ENCODE measurements at places on chromosomes 1 and 21. TPM values are rescaled to one million over a fixed set of nuclear protein-coding genes. Genes with fewer than 3 reads are reported as not detected.

Gene TCHHL1
- total RNA-seq = not detected

Gene PLEKHA6
- 17.0 TPM for total RNA-seq

Gene CD34
- total RNA-seq = 0.39 TPM

GRCh38 chr1:205576805-205577761 is 54.7 kb downstream of the ELK4 start:
- no peak overlapping the region for H3K27ac ChIP-seq
- peaks cover 8% of the 10 kb centered on the region for H3K27me3 ChIP-seq

GRCh38 chr1:111480674-111481073 is 6.9 kb downstream of the C1orf162 start:
- no peak overlapping the region for H3K4me3 ChIP-seq
- H3K27me3 ChIP-seq = no peaks in the 10 kb centered on the region
- H3K36me3 ChIP-seq = no peaks in the 10 kb centered on the region
- no peaks in the 10 kb centered on the region for H3K4me1 ChIP-seq

- no peaks in the 10 kb centered on the region for H3K4me1 ChIP-seq
- no peaks in the 10 kb centered on the region for H3K27me3 ChIP-seq
- DNase-seq = no peak
Observed at GRCh38 chr1:158771950-158772866, at the start of gene OR6N1. TSS of gene OR6N1 (minus strand) at chr1:158772195. CDS start at chr1:158766682, 5,513 bp downstream.

DNA sequence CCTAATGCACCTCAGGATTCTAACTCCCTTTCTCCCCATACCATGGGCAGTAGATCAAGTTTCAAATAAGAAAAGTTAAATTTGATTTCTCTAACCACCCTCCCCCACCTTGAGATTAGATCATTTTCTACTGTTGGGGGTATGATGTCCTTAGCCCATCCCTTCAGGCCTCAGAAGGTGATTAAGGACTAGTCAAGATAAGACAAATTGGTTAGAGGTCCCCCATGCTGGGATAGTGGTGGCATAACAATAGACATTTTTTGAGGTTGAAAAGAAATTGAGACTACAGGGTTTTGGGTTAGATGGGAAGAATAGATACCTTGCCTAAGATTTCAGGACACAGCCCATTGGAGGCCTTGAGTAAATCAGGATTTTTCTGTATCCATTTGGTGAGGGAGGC is 2.5 kb downstream of the CFAP126 start:
- no peaks in the 10 kb centered on the region for H3K27me3 ChIP-seq
- no peak overlapping the region for H3K4me3 ChIP-seq
- H3K36me3 ChIP-seq = peaks cover 5% of the 10 kb centered on the region
- 0 out of 2 replicates have a peak, but pooled peaks cover 4% of the 10 kb centered on the region for H3K4me1 ChIP-seq
- no peak for DNase-seq

- peak overlapping the region; percentile 92 for H3K4me3 ChIP-seq
- H3K27ac ChIP-seq = peak overlapping the region; percentile 69
- no peaks in the 10 kb centered on the region for H3K4me1 ChIP-seq
- DNase-seq = no peak
- H3K36me3 ChIP-seq = peaks cover 24% of the 10 kb centered on the region
Observed at GRCh38 chr1:7962014-7962335, 464 bp downstream of the PARK7 start.

GRCh38 chr1:171090604-171091003 is at the start of gene FMO3:
TSS of gene FMO3 (plus strand) at chr1:171090905. CDS start at chr1:171092659, 1,754 bp downstream.
- no peaks in the 10 kb centered on the region for H3K27me3 ChIP-seq
- H3K36me3 ChIP-seq = no peaks in the 10 kb centered on the region
- no peak within 1 kb of the TSS for H3K27ac ChIP-seq
- H3K4me3 ChIP-seq = no peak within 1 kb of the TSS
- no peak for DNase-seq

- H3K4me3 ChIP-seq = no peak overlapping the region
- H3K36me3 ChIP-seq = no peaks in the 10 kb centered on the region
- DNase-seq = no peak
- H3K4me1 ChIP-seq = no peaks in the 10 kb centered on the region
Observed at GRCh38 chr1:235893840-235894239, 27.1 kb upstream of the LYST start.

All from H1 (cell line).